ENCODE measurements at places on chromosomes 6 and 20. TPM values are rescaled to one million over a fixed set of nuclear protein-coding genes. Genes with fewer than 3 reads are reported as not detected.

B3GAT2 gene
- total RNA-seq, result not detected

DNA sequence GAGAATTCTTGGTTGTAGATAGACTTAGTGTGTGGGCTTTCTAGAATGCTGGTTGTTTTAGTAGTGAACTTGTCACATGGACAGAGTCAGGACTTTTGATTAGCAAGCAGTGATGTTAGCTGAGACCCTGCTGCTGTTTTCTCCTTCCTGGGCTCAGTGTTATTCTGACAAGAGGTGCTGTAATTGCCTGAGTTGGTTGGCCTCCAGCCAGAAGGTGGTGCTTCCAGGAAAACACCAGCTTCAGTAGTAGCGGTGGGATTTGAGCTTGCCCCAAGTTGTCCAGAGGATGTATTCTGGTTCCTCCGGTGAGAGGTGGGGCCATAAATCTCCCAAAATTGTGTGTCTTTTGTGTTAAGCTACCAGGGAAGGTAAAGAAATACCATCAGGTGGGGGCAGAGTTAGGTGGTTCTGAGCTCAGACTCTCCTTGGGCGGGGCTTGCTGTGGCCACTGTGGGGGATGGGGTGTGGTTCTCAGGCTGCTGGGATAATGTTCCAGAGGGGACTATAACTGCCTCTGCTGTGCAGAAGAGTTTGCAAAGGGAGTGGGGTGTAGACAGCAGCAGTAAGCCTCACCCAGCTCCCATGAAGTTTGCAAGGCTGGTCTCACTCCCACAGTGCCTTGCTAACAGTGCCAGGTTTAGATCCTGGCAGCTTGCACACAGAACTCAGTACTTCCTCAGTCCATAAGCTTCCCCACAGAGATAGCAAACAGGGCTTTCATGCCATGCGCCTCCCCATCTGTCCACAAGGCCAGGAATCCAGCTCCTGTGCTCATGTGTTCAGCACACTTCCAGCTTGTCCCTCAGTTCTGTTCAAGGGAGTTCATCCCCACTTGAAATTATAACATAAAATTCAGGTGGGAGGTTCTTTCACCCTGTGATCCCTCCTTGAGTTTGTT, 278.4 kb upstream of the PTCHD4 start:
- no peaks in the 10 kb centered on the region for H3K27me3 ChIP-seq
- DNase-seq, result no peak
- no peak overlapping the region for H3K27ac ChIP-seq
- no peaks in the 10 kb centered on the region for H3K36me3 ChIP-seq
- no peaks in the 10 kb centered on the region for H3K4me1 ChIP-seq
- H3K4me3 ChIP-seq, result no peak overlapping the region

KCNB1 gene
- total RNA-seq, result 1.0 TPM

OPN5 gene
- total RNA-seq, result not detected

NUP153 gene
- 29.8 TPM for total RNA-seq

DNA sequence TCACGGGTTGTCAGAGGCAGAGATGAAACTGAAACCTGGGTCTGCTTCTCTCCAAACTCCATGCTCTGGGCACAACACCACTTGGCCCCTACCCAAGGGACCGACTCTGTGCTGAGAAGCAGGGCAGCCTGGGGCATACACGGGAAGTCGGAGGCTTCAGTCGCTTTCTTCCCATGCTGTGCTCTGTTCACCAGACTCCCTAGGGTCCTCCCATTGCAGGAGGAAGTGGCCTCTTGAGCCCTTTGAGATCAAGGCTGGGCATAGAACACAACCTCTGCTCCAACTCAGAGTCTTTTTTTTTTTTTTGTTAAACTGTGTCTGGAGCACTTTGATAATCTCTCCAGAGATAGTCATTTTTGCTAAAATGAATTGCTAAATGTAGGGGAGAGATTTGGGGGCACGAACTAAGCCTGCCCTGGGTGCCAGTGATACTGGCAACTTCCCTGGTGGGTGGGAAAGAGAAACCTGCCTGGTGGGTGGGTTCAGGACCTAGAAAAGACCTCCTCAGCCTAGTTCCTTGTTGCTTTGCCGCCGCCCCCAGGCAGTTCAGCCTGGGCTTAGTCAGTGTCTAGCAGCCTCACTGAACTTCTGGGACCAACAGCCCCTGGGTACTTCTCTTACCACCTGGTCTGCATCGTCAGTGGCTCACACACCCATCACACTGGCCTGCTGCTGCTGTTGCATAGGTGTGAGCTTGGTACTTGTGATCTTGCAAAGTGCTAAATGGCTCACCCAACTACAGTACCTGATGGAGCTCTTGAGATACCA, 62.0 kb downstream of the PPP1R14C start:
- H3K36me3 ChIP-seq, result no peaks in the 10 kb centered on the region
- no peaks in the 10 kb centered on the region for H3K27me3 ChIP-seq
- H3K4me3 ChIP-seq, result no peak overlapping the region
- DNase-seq, result no peak

DNA sequence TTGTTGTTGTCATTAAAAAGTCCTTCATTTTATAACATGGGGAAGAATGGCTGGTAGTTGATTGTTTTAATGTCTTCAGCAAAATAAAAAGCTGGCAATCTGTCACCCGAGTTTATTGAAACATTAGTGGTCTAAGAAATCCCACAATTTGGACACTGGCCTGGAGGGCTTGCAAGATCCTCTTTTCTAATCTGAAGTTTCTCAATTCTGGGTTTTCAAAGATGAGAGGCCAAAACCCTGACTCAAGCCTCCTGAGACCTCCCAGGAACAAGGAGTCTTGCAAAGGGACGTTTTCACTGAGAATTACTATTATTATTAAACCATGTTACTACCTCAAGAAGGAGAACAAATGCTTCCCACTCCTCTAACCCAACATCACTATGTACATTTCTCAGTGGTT, 19.5 kb downstream of the MAP1LC3A start:
- no peak for DNase-seq
- H3K27ac ChIP-seq, result no peak overlapping the region
- peaks cover 21% of the 10 kb centered on the region for H3K4me1 ChIP-seq

PLEKHG1 gene
- total RNA-seq, result 44.9 TPM
